ENCODE measurements at places on chromosomes 1 and 21.

DNA sequence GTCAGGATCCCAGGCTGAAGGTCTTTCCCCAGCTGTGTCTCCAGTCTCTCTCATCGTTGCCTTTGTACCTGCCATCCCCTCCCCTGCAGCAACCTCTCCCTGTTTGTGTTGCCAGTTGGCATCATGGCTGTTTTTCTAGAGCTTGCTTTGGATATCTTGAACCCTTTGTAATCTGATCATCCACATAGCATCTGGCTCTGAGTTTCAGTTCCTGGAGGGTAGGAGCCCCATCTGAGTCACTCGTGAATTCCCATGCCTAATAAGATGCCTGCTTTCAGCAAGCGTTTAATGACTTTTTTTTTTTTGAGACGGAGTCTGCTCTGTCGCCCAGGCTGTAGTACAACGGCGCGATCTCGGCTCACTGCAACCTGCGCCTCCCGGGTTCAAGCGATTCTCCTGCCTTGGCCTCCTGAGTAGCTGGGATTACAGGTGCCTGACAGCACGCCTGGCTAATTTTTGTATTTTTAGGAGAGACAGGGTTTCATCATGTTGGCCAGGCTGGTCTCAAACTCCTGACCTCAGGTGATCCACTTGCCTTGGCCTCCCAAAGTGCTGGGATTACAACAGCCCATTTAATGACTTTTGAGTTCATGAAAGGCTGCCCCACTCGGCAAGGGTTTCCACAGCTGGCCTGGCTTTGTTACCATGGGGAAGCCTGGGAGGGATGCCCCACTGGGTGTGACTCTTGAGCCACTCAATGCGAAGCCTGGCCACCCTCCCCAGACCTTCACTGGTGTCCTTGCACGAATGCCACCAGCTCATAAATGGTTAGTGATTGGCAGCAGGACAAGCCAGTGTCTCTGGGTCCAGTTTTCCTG is 11.9 kb downstream of the ALPL start:
- peak; percentile 40 for DNase-seq

- DNase-seq, result no peak
These were observed 69.7 kb downstream of the CCDC185 start for GRCh38 chr1:223462866-223463404.

- DNase-seq, result peak; percentile 74
These were observed 145.6 kb downstream of the HMGB4 start for GRCh38 chr1:34009340-34009985.

DNA sequence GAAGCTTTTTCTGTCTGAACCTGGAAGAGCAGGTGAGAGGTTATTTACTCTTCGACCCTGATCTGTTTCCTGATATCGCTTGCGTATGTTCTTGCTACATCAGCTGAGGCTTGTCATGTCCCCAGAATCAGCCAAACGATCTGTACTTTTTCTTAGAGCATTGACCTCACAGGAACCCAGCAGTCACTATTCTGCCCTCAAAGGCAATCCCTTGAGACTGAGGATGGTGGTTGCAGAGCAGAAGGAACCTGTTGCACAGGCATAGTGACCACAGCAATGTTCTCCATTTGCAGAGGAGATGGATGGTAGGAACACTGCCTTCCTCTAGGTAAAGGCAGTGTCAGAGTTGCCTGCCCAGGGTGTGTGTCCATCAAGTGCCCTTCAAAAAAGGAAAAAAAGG is 11.3 kb upstream of the LACTBL1 start:
- DNase-seq, result no peak

GRCh38 chr1:206580438-206581113 is 31.7 kb downstream of the EIF2D start:
- DNase-seq, result no peak

GRCh38 chr21:37489553-37489952 is 123.0 kb downstream of the DYRK1A start:
- DNase-seq, result no peak

GRCh38 chr21:29235714-29236197 is 63.0 kb upstream of the BACH1 start:
- DNase-seq, result no peak

- DNase-seq, result peak; percentile 11
These were observed 23.9 kb upstream of the FAAH start for GRCh38 chr1:46370214-46370633.

DNA sequence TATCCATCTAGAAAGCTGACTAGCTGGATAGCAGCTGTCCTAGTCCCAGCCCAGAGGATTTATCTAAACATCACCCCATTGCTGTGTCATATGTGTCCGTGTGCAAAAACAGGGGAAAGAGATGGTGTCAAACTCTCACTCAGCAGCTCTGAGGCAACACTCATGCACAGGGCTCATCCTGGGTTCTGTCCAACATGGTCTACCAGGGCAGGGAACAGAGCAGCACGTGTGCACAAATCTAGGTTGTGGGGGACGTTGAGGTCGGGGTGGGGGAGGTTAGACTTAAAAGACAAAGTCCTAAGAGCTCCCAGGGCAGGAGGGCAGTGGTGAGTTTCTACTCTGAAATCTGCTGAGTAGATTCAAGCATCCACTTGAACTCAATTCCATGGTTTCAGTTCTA is 16.2 kb downstream of the PI4KB start:
- no peak for DNase-seq

- DNase-seq, result no peak
These were observed 105.8 kb upstream of the EDN2 start for GRCh38 chr1:41590331-41590730.

DNA sequence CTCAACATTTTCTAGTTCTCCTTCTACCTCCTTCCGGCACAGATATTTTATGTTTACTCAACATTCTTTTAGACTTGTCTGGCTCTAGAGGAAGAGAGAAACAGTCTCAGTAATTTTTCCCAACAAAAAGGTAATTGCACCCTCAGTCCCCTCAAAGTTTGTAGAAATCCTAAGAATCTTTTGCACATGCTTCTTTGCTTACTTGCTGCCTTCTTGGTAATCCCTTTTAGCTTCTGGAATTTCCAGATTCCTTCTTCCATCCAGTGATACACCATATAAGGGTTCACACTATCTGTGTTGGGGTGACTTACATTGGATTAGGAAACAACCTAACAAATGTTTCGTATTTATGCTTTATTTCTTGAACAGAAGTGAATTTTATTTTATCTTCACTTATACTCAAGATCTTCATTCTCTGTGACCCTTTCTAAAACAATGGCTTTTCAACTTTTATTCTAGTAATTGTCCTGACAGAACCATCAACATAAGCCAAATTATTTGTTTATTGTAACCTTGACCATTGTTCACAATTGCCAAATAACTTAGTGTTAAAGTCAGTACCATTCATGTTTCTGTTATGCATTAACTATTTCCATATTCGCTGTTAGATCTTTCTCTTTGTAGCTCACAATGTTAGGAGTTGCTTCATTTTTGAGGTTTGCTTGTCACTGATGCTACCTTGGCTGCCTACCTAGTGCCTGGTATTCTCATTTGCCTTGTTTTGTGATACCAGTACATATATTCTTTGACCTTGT is 238.1 kb downstream of the HMCN1 start:
- DNase-seq, result peak; percentile 86

- DNase-seq, result no peak
These were observed 130.6 kb downstream of the MRPS6 start for GRCh38 chr21:34203851-34204420.

DNA sequence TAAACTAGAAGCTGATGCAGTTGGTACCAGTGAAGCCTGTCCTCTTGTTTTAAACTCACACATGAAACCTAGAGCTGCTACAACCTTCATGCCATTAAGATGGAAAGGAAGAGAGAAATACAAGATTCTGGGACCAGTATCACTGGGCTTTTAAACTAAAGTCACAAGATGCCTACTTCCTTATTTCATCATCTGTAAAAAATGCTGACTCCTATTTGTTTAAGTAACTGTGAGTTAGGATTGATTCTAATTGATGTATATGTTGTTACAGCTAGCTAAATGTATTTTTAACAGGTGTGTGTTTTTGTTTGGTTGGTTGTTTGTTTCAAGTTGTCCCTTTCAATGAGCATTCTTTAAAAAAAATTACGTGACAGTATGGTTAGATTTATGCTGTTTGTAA is 833.3 kb upstream of the PRMT6 start:
- DNase-seq, result no peak

DNA sequence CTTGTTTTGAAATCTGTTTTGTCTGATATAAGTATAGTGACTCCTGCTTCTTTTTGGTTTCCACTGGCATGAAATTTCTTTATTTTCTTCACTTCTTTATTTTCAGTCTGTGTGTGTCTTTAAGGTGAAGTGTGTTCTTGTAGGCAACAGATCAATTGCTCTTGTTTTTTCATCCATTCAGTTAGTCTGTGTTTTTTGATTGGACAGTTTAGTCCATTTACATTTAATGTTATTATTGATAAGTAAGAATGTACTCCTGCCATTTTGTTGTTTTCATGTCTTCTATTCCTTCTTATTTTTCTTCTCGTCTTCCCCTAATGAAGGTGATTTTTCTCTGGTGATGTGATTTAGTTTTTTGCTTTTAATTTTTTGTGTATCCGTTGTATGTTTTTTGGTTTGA is 487.7 kb upstream of the PBX1 start:
- no peak for DNase-seq

DNA sequence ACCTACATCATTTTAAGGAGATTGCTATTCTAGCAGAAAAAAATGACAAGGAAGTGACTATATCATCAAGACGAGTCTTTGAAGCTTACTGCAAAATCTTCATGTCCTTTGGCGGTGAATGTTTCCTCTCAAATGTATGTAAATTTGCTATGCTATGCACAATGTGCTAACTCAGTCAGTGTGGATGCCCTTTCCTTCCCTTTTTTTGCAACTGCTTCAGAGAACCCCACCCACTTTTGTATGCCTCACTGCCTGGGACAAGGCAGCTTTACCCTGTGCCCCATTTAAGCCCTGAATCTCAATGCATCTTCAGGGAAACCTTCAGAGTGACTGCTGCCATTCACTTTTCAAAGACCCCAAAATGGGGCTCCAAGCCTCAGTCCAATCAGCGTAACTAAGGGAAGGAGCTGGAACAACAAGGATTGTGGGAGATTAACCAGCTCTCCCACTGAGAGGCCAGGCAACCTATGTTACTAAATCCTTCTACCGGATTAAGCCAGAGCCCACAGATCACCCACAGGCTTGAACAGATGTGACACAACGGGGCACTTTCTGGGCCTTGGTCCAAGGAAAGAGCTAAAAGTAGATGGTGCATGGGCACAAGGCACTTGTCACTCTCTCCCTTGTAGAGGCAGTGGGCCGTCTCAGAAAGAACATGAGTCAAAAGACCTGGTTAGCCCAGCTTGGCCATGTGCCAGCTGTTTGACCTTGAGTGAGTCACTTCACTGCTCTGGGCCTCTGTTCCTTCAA is 154.4 kb downstream of the PLPP3 start:
- peak; percentile 70 for DNase-seq

- peak; percentile 86 for DNase-seq
These were observed 19.0 kb upstream of the DNASE2B start for GRCh38 chr1:84379138-84379916.

GRCh38 chr1:196464480-196464941 is 143.7 kb downstream of the KCNT2 start:
- peak; percentile 79 for DNase-seq

GRCh38 chr1:2796890-2797740 is 4.4 kb downstream of the TTC34 start:
- DNase-seq, result no peak

DNA sequence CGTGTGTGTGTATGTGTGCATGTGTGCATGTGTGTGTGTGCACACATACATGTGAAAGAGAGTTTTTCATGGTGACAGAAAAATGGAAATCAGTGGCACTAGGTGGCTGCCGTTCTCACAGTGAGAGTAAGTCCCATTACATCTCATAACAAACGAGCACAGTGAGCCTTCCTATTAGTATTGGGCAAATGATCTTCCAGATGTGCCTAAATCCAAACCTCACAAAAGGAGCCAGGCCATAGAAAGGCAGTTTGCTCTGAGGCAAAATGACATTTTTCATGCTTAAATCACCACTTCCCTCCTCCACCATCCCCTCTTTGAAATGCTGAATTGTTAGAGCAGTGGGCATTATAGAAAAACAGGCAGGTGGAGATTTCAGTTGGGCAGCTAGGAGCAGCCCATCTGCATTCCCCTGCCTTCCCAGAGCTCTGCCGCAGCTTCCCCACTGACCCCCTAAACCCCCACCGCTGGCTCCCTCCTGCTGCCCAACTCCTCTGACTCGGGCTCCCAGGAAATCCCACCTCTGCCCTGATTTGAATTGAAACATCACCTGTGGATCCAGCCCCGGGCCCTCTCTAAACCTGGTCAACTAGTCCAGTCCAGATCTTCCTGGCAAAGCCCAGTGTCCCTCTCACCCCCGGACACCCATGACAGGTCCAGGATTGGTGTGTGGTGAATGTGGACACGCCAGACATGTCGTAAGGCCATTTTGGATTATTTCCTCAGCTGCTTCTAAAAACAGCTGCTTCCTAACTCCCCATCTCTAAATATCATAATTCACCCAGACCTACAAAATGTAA is 190.5 kb downstream of the SEC16B start:
- no peak for DNase-seq

DNA sequence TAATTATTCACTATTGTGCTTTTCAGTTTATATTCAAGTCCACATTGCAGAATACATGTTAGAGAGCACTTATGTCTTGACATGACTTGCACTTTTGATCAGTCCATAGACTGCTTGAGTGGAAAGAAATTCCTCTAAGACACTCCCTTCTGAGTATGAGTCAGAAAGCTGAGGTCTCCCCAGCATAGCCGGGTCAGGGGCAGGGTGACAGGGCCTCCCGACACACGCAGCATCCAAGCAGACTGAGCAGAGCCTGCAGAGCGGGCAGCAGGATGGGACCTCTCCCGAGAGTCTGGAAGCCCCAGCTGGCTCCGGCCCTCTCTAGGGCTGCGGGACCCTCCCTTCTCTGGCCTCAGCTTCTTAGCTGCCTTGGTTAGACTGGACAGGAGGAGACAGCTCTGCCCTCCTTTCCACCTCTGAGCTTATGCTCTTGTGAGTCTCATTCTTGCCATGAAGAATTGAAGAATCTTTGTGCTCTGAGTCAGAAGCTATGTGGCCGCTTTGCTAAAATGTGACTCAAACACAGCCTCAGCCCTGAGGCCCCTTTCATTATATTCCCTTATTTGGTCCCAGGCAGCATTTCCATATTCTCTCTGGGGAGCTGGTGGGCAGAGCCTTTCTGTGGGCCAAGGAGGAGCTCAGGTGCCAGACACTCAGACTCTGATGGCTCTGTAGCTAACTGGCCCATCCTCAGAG is 11.2 kb upstream of the CAPN2 start:
- peak; percentile 99 for DNase-seq

GRCh38 chr1:177600321-177600720 is 369.5 kb downstream of the SEC16B start:
- DNase-seq, result no peak

DNA sequence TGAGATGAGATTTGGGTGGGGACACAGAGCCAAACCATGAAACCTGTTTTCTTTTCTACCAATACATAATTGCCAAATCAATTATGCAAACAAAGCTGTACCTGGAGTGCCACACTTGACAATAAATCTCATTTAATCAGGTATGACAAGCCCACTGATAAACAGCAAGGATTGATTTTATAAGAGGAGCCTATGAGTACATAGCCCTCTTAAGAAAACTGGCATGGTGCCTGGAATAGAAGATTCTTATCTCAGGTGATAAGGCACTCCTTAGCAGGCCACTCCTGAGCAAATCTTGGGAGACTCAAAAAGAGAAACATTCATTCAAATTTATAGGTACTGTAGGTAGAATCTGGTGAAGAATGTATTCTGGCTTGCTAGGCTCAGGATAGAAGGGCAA is 28.6 kb upstream of the PDE4B start:
- no peak for DNase-seq

All from fibroblast of upper back skin (primary cell).